ENCODE measurements at places on chromosomes 12 and 14.

- DNase-seq = no peak
Observed at GRCh38 chr12:101792046-101792931, 38.5 kb downstream of the GNPTAB start.

GRCh38 chr14:61965030-61965745 is 203.0 kb downstream of the SNAPC1 start:
- DNase-seq = peak; percentile 97

DNA sequence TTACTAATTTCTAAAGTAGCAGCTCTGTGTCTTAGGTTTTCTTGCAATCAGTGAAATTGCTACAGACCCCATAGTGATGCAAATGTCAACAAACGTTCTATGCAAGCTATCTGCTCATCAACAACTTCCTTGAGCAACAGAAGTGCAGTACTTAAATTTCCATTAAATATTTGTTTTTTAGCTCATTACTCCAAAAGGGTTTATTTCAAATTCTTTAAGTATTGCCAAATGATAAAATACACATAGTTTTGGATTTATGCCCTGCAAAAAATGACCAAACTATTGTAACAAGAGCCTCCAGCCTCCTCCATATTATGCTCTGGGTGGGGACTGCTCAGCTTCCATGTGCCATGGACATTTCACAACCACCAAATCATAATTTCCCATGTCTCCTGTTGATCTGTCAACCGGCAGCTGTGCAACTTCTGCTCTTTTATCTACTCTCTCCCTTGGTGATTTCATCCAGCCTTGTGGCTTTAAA is 4.4 kb downstream of the BDKRB1 start:
- DNase-seq = peak; percentile 77

GRCh38 chr12:48349471-48349870 is 1.2 kb downstream of the ZNF641 start:
- no peak for DNase-seq

DNA sequence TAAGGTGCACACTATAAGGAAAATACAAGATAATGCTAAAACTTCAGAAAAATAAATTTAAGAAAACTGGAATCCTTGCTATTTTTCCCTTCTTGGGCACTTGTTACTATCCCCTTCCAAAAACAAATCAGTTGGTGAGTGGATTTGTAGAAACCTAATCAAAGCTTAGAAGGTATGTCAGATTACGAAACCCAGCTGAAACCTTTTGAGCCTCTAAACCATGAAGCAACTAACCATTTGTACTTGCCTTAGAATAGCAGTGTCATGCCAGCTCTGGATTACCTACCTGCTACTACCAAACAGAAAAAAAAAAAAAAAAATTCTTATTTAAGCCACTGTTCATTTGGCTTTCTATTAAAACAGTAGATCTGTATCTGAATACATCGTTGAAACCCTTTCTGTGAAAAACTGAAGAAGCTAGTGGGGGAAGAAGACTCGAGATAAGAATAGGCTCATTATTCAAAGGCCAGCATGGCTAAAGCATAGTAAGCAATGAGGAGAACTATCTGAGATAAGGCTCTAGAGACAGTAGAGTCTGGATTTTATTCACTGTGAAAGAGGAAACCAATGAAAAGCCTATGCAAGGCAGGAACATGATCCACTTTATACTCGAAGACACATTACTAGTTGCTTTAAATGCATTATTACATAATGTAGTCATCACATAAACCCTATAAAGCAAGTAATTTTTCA is 30.2 kb downstream of the OSBPL8 start:
- DNase-seq = peak; percentile 14

DNA sequence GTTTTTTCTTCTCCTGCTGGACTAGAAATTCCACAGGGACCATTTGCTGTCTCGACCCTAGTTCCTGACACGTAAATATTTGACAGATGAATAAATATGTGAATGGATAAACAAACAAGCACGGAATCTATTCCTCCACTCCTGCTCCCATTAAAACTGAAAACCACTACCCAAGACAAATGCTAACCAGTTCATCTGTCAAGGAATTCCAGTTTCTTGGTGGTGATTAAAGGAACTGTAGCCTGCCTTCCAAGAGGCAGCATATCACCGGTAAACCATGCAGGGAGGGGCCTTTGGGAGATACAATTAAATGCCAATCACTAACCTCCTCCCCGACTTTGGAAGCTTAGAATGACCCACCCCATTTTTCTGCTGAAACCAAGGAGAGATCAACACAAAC is 95.4 kb downstream of the TTC7B start:
- no peak for DNase-seq

GRCh38 chr12:91562476-91562875 is 379.9 kb upstream of the DCN start:
- DNase-seq = peak; percentile 2

- no peak for DNase-seq
Observed at GRCh38 chr12:19544353-19544752, 105.1 kb downstream of the AEBP2 start.

DNA sequence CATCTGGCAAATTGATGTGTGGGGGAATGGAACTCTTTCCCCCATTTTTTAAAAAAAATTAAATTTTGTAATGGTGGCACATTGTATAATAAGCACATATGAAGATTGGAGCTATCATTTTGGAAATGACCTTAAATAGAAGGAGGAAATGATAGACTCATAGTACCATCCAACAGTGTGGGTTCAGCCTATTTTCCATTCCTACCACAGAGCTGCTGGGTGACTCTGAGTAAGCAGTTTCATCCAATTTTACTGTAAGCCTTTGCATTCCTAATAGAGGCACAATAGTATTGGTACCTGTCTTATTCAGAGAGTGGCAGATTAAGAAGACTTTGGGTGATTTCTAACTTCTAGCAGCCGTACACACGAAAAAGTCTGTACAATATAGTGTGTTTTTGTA is 304.5 kb downstream of the RAD51B start:
- DNase-seq = no peak

- DNase-seq = no peak
Observed at GRCh38 chr12:104457746-104458693, 1.3 kb downstream of the CHST11 start.

GRCh38 chr14:23401291-23401690 is 6.8 kb downstream of the MYH6 start:
- DNase-seq = no peak

GRCh38 chr12:53695152-53696145 is 19.6 kb upstream of the ATP5MC2 start:
- peak; percentile 55 for DNase-seq

- DNase-seq = peak; percentile 74
Observed at GRCh38 chr14:24368562-24369252, 723 bp downstream of the NFATC4 start.

GRCh38 chr14:55814873-55815272 is 234.9 kb downstream of the KTN1 start:
- peak; percentile 42 for DNase-seq

Data from IMR-90 (cell line).